Spinal cord (tissue), 10 donors: ENCODE measurements at places on chromosomes 13 and 19. TPM values are rescaled to one million over a fixed set of nuclear protein-coding genes. Genes with fewer than 3 reads are reported as not detected.

DNA sequence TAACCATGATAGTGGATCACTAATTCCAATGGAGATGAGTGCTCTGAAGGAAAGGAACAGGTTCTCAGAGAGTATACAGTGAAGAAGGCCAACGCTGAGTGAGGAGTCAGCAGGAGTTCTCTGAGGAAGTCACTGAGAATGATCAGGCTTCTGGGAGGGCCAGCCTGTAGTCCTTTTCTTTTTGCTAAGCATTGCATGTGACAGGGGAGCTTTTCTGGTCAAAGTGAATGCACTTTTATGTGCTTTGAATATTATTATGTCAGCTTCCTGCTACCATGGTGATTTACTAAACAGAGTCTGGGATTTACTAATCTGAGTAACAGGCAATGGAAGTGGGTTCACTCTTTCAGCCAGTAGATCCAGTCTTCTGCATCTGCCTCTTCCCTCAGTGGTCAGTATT, 81.1 kb upstream of the SERP2 start:
- no peak overlapping the region for H3K27ac ChIP-seq
- H3K4me3 ChIP-seq = no peak overlapping the region

DNA sequence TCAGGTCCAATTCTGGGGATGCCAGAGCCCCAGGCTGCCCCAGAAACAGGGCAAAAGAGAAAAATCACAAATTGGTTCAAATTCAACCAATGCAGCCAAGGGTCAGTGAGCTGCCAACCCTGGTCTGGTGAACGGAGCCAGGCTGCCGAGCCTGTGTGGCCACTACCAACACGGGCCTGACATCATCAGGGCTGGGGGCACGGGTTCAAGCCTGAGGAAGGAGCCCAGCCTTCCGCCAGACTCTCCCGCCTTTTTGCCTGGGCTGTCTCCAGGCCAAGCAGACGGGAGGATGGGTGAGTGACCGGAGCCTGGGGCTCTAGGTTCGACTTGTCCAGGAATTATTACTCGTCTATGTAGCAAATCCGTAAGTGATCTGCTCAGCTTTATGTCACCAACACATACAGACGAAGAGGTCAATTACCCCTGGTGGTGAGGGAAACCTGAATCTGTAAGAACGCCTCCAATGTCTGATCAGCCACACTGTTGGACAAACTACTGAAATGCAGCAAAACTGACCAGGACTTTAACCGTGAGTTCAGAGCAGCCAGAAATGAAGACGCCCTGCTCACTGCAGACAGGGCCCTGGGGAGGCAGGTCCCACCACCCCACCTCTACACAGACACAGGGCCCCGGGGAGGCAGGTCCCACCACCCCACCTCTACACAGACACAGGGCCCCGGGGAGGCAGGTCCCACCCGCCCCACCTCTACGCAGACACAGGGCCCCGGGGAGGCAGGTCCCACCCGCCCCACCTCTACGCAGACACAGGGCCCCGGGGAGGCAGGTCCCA, 31.8 kb downstream of the RAB20 start:
- H3K4me3 ChIP-seq = no peak overlapping the region
- no peak overlapping the region for H3K27ac ChIP-seq
- no peaks in the 10 kb centered on the region for H3K27me3 ChIP-seq
- peaks cover 43% of the 10 kb centered on the region for H3K4me1 ChIP-seq
- DNase-seq = no peak

GRCh38 chr19:4700693-4700970, 23.0 kb downstream of the DPP9 start:
- no peak overlapping the region for H3K27ac ChIP-seq
- H3K4me1 ChIP-seq = peaks cover 3% of the 10 kb centered on the region
- H3K27me3 ChIP-seq = no peaks in the 10 kb centered on the region

ELSPBP1 gene
- polyA plus RNA-seq = 0.29 TPM

GRCh38 chr19:13128583-13128982, 10.5 kb downstream of the NACC1 start:
- H3K27ac ChIP-seq = no peak overlapping the region
- H3K36me3 ChIP-seq = peaks cover 25% of the 10 kb centered on the region
- DNase-seq = no peak
- H3K4me1 ChIP-seq = peaks cover 10% of the 10 kb centered on the region
- no peaks in the 10 kb centered on the region for H3K27me3 ChIP-seq
- no peak overlapping the region for H3K4me3 ChIP-seq

SKA3 gene
- 7.2 TPM for polyA plus RNA-seq

KLK3 gene
- not detected for polyA plus RNA-seq

- H3K27ac ChIP-seq = no peak overlapping the region
- no peak overlapping the region for H3K4me3 ChIP-seq
- H3K4me1 ChIP-seq = no peaks in the 10 kb centered on the region
- no peaks in the 10 kb centered on the region for H3K27me3 ChIP-seq
- H3K36me3 ChIP-seq = no peaks in the 10 kb centered on the region
These were observed 1307.4 kb downstream of the SLITRK5 start for GRCh38 chr13:88978607-88979006.

DNA sequence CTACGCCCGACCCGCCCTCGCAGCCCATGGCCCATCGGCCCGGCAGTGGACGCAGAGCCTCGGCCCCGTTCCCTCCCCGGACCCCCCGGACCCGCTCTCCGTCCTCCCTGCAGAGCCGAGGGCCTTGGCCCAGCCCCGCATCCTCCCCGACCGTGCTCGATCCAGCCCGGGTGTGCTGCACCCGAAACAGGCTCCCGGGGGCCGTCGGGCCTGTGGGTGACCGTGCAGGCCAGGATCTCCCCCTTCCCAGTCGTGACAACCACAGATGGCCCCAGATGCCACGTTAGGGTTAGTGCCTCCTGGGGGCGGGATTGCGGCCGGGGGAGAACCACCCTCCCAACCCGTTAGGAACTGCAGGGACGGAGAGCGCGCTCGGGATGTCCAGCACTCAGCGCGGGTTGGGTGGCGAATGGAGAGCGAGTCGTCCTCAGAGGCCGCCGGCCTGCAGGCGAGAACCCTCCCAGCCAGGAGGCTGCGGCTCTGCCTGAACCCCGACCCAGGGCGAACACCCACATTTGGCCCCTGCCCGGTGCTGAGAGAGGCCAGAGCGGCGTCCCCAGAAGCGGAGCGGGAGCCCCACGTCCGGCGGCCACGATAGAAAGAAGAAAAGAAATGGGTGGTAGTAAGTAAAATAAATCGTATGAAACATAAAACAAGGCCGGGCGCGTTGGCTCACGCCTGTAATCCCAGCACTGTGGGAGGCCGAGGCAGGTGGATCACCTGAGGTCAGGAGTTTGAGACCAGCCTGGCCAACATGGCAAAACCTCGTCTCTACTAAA, 6.7 kb upstream of the MADCAM1 start:
- H3K27me3 ChIP-seq = no peaks in the 10 kb centered on the region
- DNase-seq = no peak
- peak overlapping the region; percentile 71 for H3K27ac ChIP-seq
- peaks cover 39% of the 10 kb centered on the region for H3K4me1 ChIP-seq
- H3K4me3 ChIP-seq = peak overlapping the region; percentile 60

RASAL3 gene
- 3.6 TPM for polyA plus RNA-seq

MPV17L2 gene
- polyA plus RNA-seq = 13.8 TPM

DNA sequence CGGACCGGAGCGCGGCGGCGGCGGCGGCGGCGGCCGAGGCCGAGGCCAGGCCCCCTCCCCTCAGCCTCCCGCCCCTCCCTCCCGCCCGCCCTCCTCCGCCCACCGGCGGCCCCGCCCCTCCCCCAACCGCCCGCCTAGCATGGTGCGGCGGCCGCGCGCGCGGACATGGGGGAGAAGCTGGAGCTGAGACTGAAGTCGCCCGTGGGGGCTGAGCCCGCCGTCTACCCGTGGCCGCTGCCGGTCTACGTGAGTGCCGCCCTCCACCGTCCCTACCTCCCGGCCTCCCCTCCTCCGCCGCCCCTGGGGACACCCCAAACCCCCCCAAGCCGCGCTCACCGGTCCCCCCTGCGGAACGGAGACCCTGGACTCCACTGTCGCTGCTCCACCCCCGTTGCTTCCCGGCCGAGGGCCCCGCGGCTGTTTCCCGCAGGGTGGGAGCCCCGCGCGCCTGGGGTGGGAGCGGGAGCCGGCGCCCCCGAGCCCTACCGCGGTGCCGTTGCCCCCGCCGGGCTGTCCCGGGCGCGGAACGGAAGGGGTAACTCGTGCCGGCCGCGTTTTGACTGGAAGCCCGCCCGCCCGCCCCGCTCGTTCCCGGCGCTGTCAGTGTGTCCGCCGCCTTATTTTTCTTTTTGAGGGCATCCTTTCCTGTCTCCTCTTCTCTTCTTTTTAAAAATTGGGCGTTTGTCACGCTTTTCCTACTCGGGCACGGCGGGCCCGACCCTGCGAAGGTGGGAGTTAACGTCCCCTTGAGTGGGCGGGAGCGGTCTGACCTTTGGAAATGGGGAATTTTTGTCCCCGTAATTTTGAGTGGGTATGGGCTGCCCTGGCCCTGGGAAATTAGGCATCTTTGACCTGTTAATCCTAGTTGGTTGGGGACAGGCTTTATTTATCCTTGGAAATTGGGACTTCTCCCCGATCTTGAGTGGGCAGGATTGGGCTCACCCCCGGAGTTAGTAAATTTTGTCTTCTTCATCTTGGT, 576 bp downstream of the DOT1L start:
- peaks cover 10% of the 10 kb centered on the region for H3K36me3 ChIP-seq
- DNase-seq = peak; percentile 30

CERS1 gene
- 121 TPM for polyA plus RNA-seq

GRCh38 chr13:77009011-77009410, 17.1 kb downstream of the CLN5 start:
- DNase-seq = no peak
- H3K36me3 ChIP-seq = peaks cover 15% of the 10 kb centered on the region
- no peak overlapping the region for H3K27ac ChIP-seq
- no peak overlapping the region for H3K4me3 ChIP-seq
- no peaks in the 10 kb centered on the region for H3K27me3 ChIP-seq

- no peaks in the 10 kb centered on the region for H3K36me3 ChIP-seq
- H3K4me3 ChIP-seq = peak overlapping the region; percentile 85
- DNase-seq = no peak
- H3K27me3 ChIP-seq = no peaks in the 10 kb centered on the region
- peak overlapping the region; percentile 89 for H3K27ac ChIP-seq
These were observed 642 bp downstream of the ZNF571 start for GRCh38 chr19:37593996-37594303.

GRCh38 chr13:22801402-22802003, 379.3 kb upstream of the SGCG start:
- no peaks in the 10 kb centered on the region for H3K4me1 ChIP-seq
- no peak overlapping the region for H3K4me3 ChIP-seq
- no peak overlapping the region for H3K27ac ChIP-seq

RGS9BP gene
- 0.29 TPM for polyA plus RNA-seq
